ENCODE measurements at places on chromosomes 1 and 21.
A peak's percentile ranks its signal among the peaks of the same experiment; 100 is the strongest.

DNA sequence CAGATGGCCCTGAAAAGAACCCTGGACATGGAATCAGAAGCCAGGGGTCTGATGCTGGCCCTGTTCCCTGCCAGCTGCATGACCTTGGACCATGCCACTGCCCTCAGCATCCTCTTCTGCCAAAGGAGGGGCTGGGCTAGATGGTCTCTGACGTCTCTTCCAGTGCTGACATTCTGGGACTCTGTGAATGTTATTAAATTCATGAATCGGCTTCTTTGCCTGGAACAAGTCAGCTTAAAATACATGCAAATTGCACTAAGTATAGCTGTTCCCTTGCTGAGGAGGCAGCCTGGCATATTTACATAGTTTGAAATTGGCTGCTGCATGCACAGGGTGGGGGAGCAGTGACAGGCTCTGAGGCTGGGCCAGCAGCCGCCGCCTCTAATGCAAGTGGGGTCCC lies 23.8 kb downstream of the KCNA2 start:
- no peak for DNase-seq

DNA sequence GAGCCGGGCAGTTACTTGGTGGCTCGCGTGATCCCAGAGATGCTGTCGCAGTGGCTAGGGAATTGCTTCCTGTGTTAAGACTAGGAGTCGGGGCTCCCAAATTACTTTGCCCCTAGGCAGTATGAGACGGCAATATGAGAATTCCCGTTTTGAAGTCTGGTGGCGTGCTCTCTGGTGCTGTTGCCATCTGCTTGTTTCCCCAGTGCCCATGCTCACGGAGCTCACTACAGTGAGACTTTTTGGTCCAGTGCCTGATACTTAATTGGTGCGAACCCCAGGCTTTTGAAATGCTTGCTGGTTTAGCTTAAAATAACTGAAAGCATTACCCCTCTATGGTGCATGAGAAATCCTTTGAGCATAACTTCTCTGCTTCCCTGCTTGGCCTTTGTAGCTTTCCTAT lies 22.3 kb downstream of the AGT start:
- no peak for DNase-seq

GRCh38 chr21:28554660-28555475 lies 437.8 kb downstream of the LTN1 start:
- DNase-seq, result no peak

GRCh38 chr1:12040457-12041051 lies 21.3 kb downstream of the MIIP start:
- peak; percentile 86 for DNase-seq

DNA sequence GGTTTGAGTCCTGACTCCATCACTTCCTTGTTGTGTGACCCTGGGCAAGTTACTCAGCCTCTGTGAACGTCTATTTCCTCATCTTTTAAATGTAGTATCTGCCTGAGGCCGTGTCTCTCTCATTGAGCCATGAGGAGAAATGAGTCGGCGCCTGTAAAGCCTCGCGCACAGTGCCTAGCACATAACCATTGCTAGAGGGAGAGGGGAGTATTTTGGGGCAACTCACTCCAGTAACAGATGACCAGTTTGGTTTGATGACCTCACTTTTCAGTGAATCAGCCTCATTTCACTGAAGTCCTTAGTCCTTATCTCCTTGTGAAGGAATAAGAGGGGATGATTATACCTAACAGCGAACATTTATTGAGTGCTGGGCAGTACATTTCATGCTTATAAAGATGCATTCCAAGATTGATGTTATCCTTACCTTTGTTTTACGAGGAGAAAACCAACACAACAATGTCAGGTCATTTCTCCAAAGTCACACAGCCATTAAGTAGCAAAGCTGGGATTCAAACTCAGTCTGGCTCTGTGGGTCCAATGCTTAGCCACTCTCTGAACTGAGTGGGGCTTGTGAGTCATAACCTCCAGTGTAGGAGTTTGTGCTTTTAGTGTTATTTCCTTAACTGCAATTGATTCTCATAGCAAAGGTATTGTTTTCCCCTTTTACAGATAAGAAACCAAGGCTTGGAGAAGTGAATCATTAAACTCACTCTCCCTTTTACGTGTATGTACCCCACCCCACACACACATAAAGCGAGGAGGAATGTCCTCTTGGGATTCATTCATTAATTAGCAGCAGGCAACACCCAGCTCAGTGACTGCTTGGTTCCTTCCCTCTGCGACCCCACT lies 25.9 kb downstream of the KCNC4 start:
- peak; percentile 20 for DNase-seq

DNA sequence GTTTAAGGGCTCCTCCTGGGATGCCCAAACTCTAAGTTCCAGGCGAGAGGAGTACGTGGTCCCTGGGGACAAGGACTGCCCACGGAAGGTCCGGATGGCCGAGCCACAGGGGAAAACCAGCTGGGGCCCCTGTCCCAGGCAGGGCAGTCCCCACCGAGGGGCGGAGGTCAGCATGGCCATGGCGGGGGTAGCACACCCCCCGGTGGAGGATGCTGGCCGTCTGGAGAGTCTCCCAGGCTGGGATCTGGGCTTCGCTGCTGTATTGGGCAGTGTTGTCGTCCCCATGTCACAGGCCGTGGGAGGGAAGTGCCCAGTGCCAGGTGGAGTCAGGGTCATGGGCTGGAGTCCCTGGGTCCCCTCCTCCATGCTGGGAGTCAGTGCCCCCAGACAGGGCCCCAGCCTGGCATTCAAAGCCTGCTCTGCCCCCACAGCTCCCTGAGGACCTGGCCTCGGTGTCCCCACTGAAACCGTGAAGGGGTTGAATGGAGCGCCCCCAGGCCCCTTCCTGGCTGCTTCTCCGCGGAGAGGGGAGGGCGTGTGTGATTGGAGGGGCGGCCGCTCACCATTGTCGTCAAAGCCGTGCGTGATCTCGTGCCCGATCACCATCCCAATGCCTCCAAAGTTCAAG lies 6.8 kb downstream of the PRXL2B start:
- DNase-seq, result no peak

GRCh38 chr1:82108843-82109242 lies 308.1 kb downstream of the ADGRL2 start:
- DNase-seq, result no peak

GRCh38 chr1:35935442-35936388 lies 4.8 kb downstream of the AGO3 start:
- DNase-seq, result no peak

- DNase-seq, result no peak
Observed at GRCh38 chr21:44980562-44981489, 41.0 kb downstream of the SLX9 start.

GRCh38 chr1:70487910-70488665 lies 77.0 kb downstream of the CTH start:
- DNase-seq, result no peak

DNA sequence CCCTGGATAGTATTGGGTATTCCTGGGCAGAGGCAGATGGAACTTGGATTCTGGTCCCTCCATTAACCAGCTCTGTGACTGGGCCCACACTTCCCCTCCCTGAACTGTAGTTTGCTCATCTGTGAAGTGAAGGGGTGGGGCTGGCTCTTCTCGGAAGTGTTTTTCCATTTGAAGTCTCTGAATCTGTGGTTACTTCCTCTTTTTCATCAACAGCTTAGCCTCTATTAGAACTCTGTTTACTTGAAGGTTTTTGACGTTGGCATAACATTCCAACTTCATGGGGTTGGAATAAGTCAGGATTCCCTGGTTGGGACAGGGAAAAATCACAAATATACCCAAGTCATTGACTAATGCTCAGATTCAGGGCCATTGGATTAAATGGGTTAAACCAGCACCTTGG lies 3.6 kb downstream of the KIAA0040 start:
- no peak for DNase-seq

- DNase-seq, result no peak
Observed at GRCh38 chr1:201294876-201295275, 11.6 kb downstream of the PKP1 start.

- DNase-seq, result no peak
Observed at GRCh38 chr21:36291509-36291908, 28.5 kb upstream of the MORC3 start.

DNA sequence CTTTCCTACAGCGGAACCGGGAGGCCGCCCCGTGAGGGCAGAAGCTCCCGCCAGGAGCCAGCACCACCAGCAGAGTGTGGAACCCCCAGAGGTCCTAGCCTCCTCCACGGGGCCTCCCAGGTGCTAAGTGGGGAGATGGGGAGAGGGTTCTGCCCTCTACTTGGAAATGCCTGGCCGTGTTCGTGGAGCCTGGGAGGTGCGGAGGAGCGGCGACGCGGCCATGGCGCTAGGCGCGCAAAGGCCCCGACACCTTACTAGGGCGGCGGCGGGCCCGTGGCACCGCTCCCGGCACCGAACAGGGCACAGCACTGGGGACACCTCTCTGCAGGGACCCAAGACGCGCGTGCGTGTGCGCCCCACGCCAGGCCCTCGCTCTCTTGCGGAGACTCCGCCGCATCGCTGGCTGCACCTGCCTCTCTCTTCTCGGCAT lies 1.3 kb upstream of the CACNA1E start:
- DNase-seq, result no peak

DNA sequence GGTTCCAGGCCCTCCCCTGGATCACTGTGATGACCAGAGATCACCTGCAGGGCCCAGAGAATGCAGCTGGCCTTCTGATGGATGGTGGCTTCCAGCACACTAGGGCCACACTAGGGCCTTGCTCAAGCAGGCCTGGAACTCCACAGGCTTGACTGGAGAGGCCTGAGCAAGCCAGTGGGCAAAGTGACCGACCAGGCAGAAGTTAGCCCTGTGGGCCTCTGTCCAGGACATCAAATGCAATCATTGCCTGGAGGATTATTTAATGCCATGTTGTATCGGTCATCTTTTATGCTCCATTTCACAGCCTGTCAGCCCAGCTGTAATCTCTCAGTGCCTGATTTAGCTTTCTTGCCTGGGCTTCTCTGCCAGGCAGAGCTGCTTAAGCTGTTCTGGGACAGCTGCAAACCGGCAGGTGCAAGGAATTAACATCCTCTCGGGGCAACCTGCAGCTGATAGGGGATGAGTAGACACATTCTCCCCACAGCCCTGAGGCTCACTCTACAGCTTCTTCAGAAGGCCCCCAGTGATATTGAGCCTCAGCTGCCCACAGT lies 17.7 kb downstream of the NENF start:
- DNase-seq, result no peak

DNA sequence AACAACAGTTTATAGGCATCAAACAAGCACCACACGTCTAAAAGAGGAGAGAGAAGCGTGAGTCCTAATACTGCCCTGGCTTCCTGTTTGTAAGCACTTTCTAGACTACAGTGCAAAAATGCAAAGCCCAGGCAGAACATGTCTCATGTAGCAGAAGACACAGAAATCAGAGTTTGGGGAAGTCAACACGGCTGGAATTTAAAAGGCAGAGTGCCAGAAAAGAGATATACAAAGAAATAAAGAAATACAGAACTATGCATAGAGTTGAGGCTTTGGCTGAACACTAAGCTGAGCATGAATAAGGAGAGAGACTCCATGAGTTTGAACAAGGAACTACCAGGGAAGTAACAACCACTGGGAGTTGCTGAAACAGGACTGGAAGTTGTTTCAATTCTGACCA lies 566.6 kb upstream of the NR5A2 start:
- no peak for DNase-seq

- no peak for DNase-seq
Observed at GRCh38 chr1:37131281-37131680, 97.0 kb upstream of the GRIK3 start.

DNA sequence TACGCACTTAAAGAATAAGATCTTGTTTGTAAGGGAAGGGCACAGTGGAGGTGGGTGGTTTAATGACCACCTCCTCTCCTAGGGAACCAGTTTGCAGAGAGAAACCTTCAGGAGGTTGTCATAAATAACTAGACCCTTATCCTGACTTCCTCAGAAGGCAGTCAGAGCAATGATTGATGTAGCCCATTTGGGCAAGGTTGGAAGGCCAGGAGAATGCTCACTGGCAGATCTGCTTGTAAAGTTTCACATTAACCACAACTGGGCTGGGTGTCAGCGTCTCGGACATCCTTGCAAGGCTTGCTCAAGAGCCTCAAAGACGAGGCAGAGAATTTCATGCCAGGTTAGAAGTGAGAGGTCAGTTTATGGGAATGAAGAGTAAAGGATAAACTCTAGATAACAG lies 87.6 kb upstream of the TRABD2B start:
- DNase-seq, result no peak

DNA sequence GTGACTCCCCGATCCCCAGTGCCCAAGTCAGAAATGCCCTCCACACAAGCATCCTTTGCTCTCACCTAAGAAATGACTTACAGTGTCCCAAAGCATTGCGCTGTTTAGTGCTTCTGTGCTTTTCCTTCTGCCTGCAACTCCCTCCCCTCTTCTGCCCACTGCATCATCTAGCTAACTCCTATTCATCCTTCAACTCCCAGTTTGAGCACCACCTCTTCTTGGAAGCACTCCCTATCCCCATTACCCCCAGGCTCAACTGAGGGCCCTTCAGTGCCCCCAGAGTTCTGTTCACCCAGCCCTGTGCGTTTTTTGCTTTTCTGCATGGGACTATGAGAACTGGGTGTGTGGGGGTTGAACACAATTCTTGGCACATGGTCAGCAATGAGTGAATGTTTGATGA lies 10.0 kb downstream of the KCNQ4 start:
- no peak for DNase-seq

GRCh38 chr1:75503221-75503974 lies 107.5 kb downstream of the SLC44A5 start:
- DNase-seq, result no peak
